Hypothalamus (tissue), 51 donors: ENCODE measurements at places on chromosomes 6 and 20.
A peak's percentile ranks its signal among the peaks of the same experiment; 100 is the strongest.

- DNase-seq: peak; percentile 2
Observed at GRCh38 chr6:27188061-27188884, 59.2 kb upstream of the PRSS16 start.

- DNase-seq: no peak
Observed at GRCh38 chr20:55472704-55473103, 532.6 kb downstream of the CBLN4 start.

DNA sequence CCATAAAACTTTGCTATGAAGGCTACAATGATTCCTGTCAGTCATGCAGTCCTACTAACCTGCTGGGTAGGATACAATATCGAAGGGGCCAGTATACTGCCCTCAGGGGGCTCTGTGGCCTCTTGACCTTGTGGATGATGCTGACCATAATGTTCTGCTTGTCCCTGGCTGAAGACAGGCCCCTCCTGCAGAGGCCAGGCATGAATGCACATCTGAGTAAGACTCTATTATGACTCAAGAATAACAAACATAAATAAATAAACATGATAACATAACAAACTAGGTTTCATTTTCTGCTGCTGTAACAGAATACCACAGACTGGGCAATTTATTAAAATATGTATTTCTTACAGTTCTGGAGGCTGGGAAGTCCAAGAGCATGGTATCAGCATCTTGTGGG lies 44.0 kb upstream of the POU5F1 start:
- no peak for DNase-seq

- no peak for DNase-seq
Observed at GRCh38 chr6:129959358-129959930, 58.9 kb upstream of the L3MBTL3 start.

DNA sequence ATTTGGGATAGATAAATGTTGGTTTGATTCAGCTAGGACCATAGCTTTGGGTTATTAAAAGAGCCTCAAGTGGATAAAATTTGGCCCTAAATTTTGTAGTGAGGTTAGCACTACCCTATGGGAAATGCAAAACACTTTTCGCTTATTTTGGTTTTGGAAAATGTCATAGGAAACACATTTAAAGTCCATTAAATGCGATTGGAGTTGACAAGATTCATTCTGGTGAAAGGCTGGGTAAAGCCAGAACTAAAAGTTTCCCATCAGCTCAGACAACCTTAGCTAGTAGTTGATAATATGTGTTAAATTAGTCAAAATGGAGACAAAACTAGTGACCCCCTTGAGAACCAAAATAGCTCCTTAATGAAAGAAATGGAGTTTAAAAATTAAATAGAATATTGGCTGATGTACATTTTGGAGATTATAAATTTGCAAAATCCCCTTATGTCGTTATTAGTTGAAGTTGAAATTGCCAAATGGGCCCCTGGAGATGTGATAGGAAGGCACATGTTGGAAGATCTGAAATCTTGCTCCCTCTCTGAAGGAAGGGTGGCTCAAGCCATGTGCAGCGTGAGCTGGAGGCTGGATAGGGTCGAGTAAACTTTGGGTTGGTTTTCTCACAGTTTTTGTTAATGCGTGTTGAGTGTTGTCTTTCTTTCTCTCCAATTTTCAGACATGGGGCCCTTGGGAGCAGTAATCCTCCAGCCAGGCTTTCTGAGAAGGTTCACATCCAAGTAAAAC lies 72.8 kb downstream of the CD83 start:
- no peak for DNase-seq

DNA sequence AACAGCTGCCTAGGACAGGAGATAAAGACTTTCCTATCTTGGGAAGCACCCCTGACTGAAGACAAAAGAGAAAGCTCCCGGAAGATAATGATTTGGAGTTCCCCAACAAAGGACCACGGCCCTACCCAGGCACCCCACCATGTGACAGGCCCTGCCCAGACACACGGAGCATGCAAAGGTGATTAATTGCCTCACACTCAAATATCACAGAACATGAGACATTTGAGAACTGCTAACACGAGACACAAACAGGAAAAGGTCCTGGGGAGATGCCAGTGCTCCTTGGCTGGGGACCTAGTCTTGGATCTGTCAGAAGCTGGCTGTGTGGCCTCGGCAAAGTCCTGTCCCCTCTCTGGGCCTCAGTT lies 82.5 kb upstream of the PTPN1 start:
- no peak for DNase-seq

GRCh38 chr20:31962761-31963160 lies 5.2 kb upstream of the XKR7 start:
- DNase-seq: no peak

- no peak for DNase-seq
Observed at GRCh38 chr6:5956939-5957338, 49.8 kb downstream of the NRN1 start.

- no peak for DNase-seq
Observed at GRCh38 chr6:111468329-111469012, 14.5 kb downstream of the REV3L start.

- DNase-seq: no peak
Observed at GRCh38 chr6:46211917-46212316, 41.1 kb upstream of the ENPP5 start.

- no peak for DNase-seq
Observed at GRCh38 chr20:56217829-56218228, 30.7 kb upstream of the MC3R start.

DNA sequence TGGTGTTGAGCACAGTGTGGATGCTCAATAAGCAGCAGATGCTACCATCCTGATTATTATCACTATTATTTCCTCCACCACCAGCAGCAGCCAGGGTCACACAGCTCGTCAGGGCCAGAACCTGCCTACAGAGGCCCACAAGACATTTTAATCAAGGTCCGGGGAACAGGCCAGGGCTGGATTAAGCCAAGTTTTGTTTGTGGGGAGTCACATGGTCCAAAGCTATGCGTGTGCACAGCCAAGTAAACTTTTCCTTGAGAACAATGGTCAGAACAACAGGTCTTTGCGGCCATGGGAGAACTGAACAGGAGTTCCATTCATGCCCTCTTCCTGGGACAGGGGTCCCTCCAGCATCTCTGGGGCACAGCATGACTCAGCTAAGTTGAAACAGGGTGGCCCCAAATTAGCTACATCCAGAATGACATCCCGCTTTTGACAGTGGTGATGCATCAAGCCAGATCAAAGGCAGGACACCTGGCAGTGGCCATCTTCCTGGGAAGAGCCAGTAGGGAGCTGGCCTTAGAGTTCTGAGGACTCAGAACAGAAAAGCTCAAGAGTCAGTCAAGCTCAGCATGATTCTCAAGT lies 11.7 kb downstream of the SNTA1 start:
- DNase-seq: no peak

GRCh38 chr20:42923348-42923918 lies 266.3 kb downstream of the PTPRT start:
- DNase-seq: no peak

DNA sequence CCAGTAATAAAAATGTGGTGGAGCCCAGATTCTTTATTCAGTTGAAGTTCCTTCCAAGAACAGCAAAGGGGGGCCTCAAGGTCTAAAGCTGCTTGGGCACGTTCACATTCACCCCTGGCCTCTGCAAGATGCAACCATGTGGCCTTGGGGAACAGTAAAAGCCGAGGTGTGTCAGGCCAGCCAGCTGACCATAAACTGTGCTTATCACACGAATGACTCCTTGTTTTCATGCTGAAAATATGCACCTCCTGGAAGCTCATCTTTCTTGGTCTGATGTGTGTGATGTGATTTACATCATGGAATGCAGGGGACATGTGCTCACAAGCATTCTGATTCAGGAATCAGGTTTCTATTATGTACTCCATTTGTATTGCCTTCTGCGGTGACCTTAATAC lies 211.6 kb upstream of the MARCKS start:
- DNase-seq: no peak

- DNase-seq: no peak
Observed at GRCh38 chr6:23200946-23201345, 631.6 kb downstream of the HDGFL1 start.

DNA sequence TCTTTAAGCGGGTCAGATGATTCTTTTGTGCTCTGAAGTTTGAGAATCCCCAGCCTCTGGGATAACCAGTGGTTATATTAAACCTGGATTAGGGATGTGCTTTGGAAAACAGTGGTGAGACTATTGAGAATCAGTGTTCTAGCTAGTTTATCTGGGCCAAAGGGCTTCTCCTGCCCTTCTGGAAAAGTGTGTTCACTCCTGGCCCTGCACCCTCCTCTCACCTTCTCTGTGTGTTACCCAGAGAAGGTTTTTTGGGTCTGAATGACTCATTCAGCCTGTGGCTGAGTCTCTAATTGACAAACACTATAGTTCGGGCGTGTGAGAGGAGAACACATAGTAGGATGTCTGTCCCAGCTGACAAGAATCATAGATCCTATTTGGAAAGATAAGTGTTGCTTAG lies 66.7 kb downstream of the LRRC1 start:
- DNase-seq: no peak

- no peak for DNase-seq
Observed at GRCh38 chr20:20525756-20526155, 157.9 kb downstream of the INSM1 start.

DNA sequence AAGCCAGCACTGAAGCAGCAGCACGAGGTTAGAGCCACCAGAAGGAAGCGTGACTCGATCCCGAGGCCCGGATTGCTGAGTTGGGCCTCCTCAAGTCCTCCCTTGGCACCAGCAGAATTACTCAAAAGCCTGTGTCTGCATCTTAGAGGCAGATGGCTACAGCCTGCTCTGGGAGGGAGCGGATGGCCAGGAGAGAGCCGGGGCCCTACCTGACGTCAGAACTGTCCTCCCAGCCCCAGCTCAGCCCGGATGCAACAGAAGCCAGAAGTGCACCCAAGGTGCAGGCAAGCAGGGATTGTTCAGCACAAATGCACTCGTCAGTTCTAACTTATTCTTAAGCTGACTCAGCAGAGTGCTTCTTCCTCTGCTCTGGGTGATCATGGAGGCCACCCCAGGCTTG lies 155.5 kb upstream of the RPS6KA2 start:
- no peak for DNase-seq

DNA sequence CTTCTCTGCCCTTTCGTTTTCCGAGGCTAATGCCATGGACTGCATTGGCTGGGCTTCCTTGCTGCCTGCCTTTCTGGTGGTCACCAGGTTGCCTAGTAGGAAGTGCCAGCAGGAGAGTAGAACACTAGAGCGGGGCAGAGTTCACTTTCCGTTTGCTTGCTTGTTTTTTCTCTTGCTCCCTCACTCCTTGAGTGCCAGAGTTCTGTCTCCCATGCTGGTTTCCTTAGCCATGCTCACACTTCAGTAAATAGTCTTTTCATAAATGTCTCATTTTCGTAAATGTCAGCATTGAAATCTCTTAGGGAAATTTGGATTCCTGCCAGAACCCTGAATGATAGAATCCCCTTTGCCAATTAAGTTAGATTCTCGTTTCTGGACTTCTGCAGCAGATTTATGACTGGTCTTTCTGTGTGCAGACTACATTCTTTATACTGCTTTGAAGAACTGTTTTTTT lies 63.9 kb downstream of the FAM83B start:
- DNase-seq: peak; percentile 3
